NCI-H774 (cell line): ENCODE measurements at places on chromosomes 11 and 22.

GRCh38 chr11:22769081-22769480 is 60.5 kb downstream of the SVIP start:
- no peak for DNase-seq

GRCh38 chr11:45455536-45455935 is 169.4 kb upstream of the SYT13 start:
- no peak for DNase-seq

GRCh38 chr11:96303064-96303463 is 39.9 kb downstream of the MAML2 start:
- no peak for DNase-seq

- no peak for DNase-seq
These were observed 419.4 kb downstream of the BRD1 start for GRCh38 chr22:49408102-49408836.

DNA sequence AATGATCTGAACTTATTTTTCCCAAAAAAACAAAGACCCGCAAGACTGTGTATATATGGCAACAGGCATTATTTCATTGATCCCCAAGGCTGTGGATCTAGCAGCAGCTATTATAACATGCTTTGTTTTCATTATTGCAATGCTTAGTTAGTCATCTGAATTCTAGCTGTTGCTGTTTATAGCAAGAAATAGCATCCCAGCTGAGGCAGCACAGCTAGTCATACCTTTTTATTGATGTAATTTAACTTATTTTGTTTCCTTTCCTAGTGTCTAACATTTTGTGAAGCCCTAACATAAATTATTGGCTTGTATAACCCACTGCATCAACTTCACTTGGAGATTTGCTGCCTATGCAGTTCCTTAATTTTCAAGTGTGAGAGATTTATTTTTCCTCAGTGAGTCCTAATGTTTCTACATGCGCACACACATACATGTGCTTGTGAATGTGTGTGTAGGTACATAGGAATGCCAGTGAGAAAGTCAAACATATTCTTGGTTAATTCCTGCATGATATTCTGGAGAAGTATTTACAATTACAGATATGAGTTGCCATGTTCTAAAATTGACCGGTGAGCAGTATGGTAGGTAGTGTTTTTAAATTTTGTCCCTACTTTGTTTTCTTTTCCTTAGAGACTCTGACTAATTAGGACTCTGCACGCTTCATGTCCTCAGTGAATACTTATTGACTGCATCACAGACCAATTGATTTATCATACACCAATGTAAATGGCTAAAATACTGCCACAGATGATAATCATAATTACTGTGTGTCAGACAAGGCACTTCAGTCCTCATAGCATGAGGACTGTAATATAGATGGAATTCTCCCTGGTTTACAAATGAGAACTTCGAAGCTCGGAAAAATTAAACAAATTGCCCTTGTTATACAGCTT is 119.3 kb downstream of the WNT11 start:
- no peak for DNase-seq

DNA sequence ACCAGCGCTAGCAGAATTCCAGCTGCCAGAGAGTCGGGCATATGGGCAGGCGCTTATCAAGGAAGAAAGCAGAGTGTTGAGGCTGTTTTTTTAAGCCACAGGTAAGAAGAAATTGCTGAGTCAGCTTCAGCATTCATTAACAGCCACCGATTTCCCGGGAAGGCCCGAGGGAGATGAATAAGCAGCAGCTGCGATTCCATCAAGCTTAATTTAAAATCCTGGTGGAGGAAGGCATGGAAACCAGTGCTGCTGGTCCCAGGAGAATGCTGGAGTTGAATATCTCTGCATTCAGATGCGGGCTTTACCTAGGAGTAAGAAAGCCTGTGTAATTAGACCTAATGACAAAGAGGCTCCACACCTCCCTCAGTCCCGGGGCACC is 168.8 kb downstream of the BRD1 start:
- no peak for DNase-seq

GRCh38 chr11:47442514-47442913 is 6.4 kb downstream of the RAPSN start:
- DNase-seq = no peak

DNA sequence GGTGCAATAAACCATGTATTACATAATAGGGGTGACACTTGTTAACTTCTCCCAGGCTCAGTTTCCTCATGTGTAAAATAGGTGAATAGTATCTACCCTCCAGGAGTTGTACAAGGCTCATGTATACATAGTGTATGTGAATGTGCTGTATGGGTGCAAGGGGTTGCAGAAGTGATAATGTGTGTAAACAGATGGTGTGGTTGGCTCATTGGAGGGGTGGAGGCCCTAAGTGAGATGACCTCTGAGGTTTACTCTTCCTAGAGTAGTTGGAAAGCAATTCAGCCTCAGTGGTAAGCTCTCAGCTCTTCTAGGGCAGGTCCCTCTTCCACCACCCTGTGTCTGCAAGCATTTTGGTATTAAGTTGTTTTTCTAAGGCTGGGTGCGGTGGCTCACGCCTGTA is 102.4 kb downstream of the PTPRJ start:
- DNase-seq = no peak

DNA sequence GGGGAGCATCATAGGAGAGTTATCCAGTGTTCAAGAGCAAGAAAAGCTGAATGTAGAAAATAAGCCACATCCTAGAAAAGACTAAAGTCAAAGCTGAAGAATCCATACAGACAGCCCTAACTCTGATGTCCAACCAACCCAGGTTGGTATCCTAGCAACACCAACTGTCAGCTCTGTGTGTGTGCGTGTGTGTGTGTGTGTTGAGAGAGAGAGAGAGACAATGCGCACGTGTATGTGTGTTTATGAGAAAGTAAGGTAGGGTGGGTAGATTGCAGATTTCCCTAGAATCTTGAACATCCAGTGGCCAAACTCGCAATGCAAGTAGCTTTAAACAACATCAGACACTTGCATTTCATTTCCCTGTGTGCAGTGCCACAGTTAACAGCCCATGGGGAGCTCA is 274.9 kb downstream of the FAM181B start:
- DNase-seq = peak; percentile 10

DNA sequence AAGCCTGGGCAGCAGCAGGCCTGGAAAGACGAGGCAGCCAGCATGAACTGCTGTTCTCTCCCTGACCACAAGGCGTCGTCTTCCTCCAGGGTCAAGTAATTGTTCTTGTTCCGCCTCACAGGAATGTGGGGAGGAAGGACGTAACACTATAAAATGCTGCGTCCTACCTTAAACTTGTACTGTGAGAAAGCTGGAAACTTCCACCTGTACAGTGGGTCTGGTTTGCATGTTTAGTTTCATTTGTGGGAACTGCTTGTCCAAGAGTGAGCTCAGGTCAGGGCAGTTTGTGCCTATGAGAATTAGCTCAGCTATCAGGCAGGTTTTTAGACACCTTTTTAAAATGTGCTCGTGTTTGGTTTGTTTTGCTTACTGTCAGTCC is 55.2 kb downstream of the PANX1 start:
- DNase-seq = no peak
